ENCODE measurements at places on chromosomes 2 and 18.
A peak's percentile ranks its signal among the peaks of the same experiment; 100 is the strongest.

DNA sequence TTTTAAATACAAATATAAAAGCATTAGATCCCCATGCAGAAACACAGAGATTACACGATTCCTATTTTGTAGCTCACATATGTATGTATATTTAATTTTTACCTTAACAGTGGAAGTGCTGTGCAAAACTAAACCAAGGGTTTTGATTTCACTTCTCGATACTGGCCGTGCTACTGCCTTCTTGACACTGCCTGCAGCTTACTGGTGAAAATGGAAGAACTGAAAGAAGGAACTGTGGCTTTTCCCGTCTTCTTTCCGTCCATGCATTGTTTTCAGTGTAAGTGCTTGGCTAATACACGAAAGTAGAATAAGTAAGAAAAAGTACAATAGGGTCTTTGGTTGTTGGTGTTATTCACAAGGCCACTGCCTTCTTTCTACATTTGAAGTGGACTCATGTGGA lies 129.5 kb downstream of the NDUFA10 start:
- DNase-seq: no peak

DNA sequence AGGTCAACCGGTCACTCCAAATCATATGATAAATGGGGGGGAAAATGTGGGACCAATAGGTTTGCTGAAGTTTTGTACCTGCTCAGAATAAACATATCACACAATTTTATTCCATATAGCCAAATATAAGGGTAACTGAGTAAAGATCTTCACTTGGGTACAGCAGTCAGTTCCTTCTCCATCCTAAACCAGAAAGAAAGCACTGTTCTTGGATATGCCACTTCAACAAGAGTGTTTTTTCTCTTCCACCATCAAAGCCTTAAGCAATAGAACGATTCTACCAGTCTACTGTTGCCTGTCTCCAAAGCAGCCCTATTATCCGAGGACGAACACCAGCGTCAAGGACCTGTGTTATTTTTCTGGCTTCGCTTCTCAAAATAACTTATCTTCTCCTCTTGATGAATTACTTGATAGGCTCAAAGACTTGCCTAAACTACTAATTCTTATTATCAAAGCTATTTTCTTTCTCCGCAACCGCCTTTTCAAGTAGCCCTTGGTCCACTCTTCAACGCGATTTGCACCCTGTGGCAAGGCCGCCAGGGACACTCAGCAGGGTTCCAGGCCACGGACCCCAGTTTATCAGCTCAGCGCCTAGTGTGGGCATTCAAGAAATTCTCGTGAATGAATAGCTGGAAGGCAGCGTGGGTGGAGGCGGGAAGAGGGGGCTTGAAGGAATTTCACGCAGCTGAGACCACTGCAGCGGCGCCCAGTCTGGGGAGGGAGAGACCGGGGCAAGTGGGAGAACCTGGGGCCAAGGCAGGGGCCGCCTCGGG lies 646 bp downstream of the ALS2 start:
- no peak for DNase-seq

DNA sequence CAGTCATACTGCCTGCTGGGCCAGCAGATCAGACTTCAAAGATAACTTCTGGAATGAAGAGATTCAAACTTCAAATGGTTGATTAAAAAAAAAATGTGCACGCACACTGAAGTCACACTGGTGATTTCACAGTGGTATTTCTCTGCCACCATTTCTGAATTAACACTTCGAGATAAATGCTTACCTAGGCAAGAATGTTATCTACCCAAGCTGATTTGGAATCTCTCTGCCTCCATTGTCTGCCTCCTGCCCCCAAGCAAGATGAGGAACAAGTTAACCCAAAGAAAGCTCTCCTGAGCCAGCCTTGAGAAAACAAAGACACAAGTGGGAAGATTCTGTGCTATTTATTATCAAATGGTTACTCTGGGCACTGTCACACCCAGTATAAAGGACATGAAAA lies 6.5 kb downstream of the LAMA1 start:
- no peak for DNase-seq

DNA sequence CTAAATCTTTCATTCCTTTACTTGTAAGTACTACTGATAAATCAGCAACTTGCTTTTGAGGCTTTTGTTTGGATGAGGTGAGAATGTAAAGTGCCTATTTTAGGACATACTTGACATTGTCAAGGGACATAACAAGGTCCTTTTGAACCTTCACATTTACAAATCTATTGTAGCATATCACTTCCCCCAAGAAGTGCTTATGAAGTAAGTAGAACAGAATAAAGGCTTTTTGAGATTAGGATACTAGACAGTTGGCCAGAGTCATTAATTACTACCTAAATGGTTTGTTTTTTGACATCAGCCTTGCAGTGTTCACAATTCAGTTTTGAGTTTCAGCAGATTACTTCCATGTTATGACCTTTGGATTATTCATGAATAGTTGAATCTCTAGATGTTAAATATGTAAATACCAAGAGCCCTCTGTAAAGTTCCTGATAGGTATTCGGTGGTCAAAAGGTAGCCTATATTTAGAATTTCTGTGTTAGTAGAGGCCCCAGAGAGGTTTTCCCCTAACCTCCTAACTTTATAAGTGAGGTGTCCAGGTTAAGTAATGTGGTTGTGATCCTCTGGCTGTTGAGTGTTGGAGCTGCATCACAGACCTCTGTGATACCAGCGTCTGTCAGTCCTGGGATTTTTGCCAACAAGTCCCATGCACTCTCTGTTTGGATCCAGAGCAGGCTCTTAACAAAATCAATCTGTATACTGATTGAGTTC lies 67.2 kb downstream of the LCLAT1 start:
- no peak for DNase-seq

DNA sequence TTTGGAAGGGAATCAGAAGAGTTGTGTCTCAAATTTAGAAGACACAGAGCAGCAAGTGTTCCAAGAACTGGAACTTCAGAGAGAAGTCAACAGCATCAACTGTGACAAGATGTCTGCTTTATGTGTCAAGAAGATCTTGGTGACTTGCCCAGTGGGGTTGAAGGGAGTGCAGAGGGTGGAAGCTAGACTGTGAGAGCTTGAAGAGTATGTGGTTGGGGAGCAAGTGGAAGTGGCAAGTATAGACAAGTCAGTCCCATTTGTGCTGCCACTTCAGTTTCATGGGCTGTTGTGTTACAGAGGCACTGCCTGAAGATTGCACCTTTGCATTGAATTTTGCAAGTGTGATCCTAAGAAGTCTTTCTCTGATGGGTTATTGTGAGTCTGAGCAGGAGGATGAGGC lies 68.7 kb upstream of the MC2R start:
- no peak for DNase-seq

GRCh38 chr2:116238511-116238910 lies 1576.0 kb upstream of the DDX18 start:
- no peak for DNase-seq

- DNase-seq: no peak
These were observed 1.5 kb downstream of the XRCC5 start for GRCh38 chr2:216110620-216111019.

- DNase-seq: no peak
These were observed 113.9 kb downstream of the MTX2 start for GRCh38 chr2:176383100-176383499.

- DNase-seq: no peak
These were observed 53.4 kb upstream of the PROKR1 start for GRCh38 chr2:68589963-68590362.

- peak; percentile 7 for DNase-seq
These were observed 29.8 kb upstream of the DNMT3A start for GRCh38 chr2:25371253-25372241.

DNA sequence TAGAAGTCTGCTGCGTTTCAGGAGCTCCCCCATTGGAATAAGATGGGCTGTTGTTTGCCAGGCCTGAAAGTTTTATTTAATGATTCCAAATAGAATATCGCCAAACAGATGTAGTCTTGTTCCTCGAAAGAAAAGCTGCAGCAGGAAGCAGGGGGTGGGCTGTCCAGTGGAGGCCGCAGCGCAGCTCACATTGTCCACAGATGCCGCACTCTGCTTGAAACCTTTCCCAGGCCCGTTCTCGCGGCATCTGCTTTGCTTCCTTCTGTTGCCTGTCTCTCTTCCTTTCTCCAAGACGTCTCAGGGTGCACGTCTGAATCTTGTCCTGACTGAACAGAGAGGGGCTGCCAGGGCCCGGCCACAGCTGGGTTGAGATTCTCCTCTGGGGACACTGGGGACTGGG lies 12.4 kb upstream of the IGFBP2 start:
- no peak for DNase-seq

DNA sequence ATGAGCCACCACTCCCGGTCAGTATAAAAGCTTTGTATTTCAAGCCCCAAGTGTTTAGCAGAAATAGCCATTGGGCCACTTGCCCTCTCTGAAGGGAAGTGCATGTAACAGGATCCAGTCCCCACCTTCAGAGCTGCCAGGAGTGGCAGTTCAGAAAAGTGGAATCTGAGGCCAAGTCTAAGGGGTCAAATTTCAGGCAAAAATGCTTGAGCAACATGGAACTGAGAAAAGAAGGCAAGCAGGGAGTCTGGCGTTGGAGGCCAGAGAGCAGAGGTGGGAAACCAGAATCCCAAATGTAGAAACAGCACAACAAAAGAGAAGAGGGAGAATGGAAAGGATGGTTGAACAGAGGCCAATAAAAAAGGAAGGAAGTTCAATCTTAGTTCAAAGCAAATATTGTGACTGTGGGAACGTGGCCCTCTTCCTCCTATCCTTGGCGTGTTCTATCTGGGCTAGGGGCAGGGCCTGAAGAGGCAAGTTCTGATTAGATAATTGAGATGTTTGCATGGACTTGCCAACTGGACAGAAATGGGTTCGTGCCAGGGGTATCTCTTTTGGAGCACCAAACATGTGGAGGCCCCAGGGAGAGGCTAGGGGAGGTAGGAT lies 102.2 kb downstream of the AP1S3 start:
- DNase-seq: no peak

DNA sequence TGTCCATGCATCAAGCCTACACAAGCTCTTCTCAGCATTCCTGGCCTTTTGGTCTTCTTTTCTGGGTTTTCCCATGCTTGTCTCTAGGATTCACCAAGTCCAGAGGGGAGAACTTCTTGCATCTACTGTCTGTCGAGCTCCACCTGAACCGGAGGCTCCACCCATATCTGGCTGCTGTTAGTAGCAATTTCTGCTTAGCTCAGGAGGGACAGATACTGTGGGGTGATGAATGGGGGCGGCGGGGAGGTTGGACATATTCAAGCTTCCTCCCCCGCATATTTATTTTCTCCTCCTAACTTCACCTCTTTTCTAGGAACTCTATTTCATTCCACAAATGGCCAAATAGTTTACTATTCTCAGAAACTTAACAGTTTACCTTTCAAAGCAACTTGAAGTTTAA lies 163.5 kb downstream of the PTH2R start:
- no peak for DNase-seq

- DNase-seq: no peak
These were observed 85.1 kb downstream of the LONRF2 start for GRCh38 chr2:100237163-100237562.

DNA sequence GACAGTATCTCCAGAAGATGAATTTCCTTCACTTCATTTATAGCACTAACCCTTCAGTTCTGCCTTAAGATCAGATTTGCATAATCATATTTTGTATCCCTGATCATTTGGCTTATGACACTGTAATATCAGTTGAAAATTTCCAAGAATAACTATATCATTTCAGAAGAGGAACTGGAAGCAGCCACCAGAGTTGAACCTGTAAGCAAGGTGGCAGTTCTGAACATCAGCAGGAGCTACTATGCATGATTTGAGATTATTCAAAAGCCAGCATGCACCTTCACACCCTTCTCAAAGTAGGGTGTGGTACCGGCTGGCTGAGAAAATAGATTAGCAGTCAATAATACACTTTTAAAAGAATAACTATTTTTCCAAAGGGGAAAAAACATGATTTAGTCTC lies 328.2 kb downstream of the DLGAP1 start:
- DNase-seq: no peak

GRCh38 chr2:238987352-238987981 lies 139.6 kb downstream of the TWIST2 start:
- no peak for DNase-seq

DNA sequence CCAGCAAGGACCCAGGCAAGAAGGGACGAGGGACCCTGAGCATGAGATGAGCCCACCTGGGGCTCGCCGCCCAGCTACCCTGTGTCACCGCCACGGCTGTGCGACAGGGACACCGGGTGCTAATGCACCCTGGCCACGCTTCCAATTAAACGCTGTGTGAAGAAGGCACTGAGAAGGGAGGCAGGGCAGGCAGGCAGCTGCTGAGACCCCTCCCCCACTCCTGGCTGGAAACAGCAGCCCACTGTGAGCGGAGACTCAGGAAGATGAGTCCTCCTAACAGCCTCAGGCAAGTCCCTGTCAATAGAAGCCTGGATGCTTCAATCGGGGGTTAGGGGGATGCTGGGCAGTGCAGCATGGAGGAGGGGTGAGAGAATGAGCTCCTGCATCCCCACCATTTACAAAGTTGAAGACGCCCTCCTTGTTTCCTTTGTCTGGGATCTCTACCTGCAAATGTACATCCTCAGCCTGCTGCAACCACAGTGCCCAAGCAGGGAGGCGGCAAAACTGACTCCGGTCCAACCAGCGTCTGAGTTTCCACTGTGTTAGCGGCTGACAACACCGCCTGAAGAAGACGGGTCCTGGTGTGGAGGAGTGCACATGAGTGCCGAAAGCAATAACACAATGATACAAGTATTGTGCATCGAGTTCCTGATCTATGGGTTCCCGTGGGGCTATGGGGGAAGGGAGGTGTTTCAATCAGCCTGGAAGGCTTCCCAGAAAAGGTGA lies 12.8 kb downstream of the TMEM163 start:
- DNase-seq: no peak

DNA sequence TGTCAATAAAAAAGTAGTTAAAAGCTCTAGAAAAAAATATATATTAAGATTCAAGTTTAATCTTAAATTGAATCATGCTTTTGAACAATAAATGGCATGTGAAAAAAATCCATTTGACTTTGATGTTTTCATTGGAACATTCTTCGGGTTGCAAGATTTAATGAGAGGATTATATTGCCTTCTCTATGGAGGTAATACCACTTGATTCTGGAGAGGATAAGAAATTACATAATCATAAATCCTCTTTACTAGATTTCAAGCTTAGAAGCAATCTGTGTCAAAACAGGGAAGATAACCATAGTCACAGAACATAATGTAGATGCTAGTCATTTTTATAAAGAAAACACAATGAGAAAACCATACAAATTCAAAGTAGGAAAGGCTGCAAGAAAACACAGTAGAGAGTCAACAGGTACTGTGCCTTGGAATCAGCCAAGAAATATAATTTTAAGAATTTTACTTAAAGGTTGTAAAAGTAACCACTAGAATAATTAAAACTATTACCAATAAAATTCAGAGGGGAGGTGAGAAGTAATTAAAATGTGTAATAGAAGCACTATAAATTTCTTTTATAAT lies 18.7 kb upstream of the MAPRE2 start:
- DNase-seq: no peak

DNA sequence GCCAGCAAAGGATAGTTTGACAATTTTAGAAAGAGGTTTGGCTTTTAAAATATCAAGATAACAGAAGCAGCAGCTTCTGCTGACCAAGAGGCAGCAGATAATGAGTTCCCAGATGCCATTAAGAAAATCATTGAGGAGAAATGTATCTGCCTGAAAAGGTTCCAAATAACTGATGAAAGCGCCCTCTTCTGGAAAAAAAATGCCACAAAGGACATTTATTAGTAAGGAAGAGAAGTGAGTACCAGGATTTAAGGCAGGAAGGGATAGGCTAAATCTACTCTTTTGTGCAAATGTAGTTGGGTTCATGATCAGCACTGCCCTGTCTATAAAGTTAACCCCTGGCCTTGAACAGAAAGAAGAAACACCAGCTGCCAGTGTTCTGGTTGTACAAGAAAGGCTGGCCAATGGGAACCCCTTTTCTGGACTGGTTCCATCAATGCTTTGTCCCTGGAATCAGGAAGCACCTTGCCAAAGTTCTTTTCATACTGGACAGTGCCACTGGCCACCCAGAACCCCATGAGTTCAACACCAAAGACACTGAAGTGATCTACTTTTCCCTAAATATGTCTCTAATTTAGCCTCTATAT lies 40.6 kb downstream of the DHX57 start:
- no peak for DNase-seq
